ENCODE measurements at places on chromosomes 5 and 9.
A peak's percentile ranks its signal among the peaks of the same experiment; 100 is the strongest.

DNA sequence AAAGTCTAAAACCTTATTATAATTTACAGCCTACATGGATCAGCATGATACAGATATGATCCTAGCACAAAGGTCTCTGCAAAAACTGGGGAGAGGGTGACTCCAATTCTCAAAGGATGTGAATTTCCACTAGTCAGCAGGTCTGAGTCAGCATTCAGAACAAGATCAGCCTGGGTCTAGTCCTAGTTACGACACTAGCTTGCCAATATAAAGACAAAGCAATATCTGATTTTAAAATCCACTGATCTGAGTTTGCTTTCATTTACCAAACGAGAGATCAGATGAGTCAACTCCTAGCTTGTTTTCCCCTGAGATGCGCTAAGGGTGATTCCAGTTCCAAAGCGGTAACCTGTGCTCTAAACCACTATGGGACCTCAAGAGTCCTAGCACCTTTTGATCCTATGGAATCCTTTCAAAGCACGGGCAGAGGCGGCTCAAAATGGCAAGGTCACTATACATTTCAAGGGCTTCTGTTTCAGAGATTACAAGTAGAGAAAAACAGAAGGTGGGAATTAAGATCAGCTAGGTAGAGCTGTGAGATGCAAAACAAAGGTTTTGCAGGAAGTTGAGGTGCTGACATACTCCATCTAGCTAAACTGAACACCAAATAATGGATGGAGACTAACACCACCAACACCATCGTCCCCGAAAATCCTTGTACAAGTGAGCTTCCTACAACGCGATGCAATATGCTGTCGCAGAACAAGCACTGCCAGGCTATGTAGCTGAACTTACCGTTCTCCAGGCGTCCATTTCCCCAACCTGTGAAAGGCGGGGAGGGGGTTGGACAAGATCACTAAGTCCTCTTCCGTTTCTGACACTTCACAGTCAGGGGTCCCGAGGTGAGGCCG, 906 bp downstream of the SLC25A51 start:
- DNase-seq = no peak

GRCh38 chr5:174793684-174794328, 69.4 kb downstream of the MSX2 start:
- peak; percentile 17 for DNase-seq

DNA sequence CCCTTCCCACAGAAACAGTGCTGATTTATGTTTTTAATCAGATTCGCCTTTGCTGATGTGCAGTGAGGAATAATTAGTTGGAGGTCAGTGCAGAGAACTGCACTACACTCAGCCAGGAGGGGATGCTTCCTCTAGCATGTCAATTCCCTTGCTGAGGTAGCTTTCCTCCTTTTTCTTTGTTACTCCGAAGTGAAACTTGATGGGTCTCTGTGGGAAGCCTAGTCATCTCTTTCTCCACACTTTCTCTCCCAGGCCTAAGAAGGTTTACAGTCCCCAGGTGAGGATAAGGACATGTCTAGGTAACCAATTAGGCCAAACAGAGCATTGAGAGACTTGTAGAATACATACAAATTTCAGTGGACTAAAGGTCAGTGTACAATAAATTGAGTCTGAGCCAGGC, 461.8 kb downstream of the KIF4B start:
- no peak for DNase-seq

DNA sequence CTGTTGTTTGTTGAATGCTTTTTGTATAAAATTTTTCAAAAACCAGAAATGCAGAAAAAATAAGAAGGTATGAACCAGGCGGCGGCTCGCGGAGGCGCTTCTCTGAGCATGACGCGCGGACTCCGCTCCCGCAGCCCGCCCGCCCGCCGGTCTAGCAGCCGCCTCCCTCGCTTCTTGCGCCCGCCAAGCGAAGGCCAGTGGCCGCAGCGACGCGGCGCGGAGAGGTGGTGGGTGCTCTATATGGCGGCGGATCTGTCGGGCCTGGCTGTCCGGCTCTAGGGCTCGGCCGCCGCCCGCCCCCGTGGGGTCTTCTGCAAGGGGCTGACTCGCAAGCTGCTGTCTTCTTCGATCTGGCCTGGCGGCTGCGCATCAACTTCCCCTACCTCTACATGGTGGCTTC, 93.8 kb downstream of the ANKRD18A start:
- no peak for DNase-seq

- DNase-seq = no peak
Measured at GRCh38 chr9:19748278-19749126, 40.3 kb downstream of the SLC24A2 start.

Measured in activated CD4-positive, alpha-beta T cell treated with anti-CD3 and anti-CD28 coated beads for 4 hours (primary cell).